Keratinocyte (primary cell): ENCODE measurements at places on chromosomes 6 and 20. TPM values are rescaled to one million over a fixed set of nuclear protein-coding genes. Genes with fewer than 3 reads are reported as not detected.
A peak's percentile ranks its signal among the peaks of the same experiment; 100 is the strongest.

PGC gene
- polyA plus RNA-seq = not detected in 3 replicates

CD24 gene
- 372 to 681 TPM (median 622 TPM) in 3 replicates for polyA plus RNA-seq

RARS2 gene
- polyA plus RNA-seq = 12.0 to 20.3 TPM (median 16.5 TPM) in 3 replicates

FAM83D gene
- 8.5 to 33.1 TPM (median 32.1 TPM) in 3 replicates for polyA plus RNA-seq

GHRH gene
- not detected in 3 replicates for polyA plus RNA-seq

THBD gene
- 2.1 to 6.2 TPM (median 4.7 TPM) in 3 replicates for polyA plus RNA-seq

BANF2 gene
- not detected in 3 replicates for polyA plus RNA-seq

CST5 gene
- not detected in 3 replicates for polyA plus RNA-seq

VEGFA gene
- 91.3 to 191 TPM (median 149 TPM) in 3 replicates for polyA plus RNA-seq

C20orf144 gene
- polyA plus RNA-seq = 0.02 to 0.03 TPM in 2 of 3 replicates, not detected in the other

CLPSL2 gene
- polyA plus RNA-seq = not detected in 3 replicates

SLC17A1 gene
- polyA plus RNA-seq = not detected in 3 replicates

GRCh38 chr6:47413752-47414422, 63.7 kb upstream of the CD2AP start:
- H3K36me3 ChIP-seq = no peaks in the 10 kb centered on the region
- peaks cover 12% of the 10 kb centered on the region for H3K4me1 ChIP-seq
- peak; percentile 25 for DNase-seq

DNA sequence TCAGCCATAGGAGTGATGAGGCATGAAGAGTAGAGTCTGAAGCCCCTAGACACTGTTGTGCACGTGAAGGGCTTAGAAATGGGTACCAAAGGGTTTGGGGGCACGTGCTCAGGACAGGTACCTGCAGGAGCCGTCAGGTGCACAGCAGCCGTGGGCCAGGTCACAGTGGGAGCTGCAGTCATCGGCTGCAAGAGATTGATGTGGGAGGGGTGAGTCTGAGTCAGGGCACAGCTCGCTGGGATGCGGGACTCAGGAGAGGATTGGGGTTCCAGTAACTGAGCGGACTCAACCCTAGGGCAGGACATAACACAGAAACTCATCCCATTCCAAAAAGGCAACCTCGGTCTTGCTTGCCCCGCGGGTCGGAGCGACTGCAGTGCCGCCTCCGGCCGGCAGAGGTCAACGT, 1.1 kb downstream of the DLK2 start:
- H3K4me3 ChIP-seq = peak overlapping the region; percentile 78
- peaks cover 29% of the 10 kb centered on the region for H3K4me1 ChIP-seq
- DNase-seq = no peak
- no peaks in the 10 kb centered on the region for H3K27me3 ChIP-seq
- no peak overlapping the region for H3K27ac ChIP-seq

DNA sequence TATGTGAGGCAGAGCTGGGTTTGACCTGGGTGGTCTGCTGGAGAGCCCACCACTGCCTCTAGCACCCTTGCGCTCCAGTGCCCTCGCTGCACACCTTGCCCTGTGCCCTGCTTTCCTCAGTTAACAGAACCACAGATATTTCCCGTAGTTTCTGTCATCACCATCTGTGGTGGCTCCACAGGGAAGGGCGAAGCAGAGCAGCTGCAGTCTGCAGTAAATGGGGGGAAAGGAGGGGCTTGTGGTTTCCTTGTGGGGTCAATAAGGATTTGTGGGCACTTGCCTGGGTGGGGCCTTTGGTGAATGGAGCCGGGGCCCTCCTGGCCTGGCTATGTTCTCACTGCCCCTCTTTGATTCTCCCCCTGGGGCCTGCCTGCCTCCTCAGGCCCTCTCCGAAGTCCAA, 21.2 kb upstream of the CCDC167 start:
- peaks cover 8% of the 10 kb centered on the region for H3K27me3 ChIP-seq
- no peak overlapping the region for H3K27ac ChIP-seq
- no peak overlapping the region for H3K4me3 ChIP-seq

- no peaks in the 10 kb centered on the region for H3K36me3 ChIP-seq
- H3K4me3 ChIP-seq = no peak overlapping the region
- no peak for DNase-seq
- H3K4me1 ChIP-seq = no peaks in the 10 kb centered on the region
- no peak overlapping the region for H3K27ac ChIP-seq
Measured at GRCh38 chr6:129429956-129430355, 280.0 kb downstream of the ARHGAP18 start.

- no peak overlapping the region for H3K4me3 ChIP-seq
- no peaks in the 10 kb centered on the region for H3K4me1 ChIP-seq
- DNase-seq = no peak
- H3K27ac ChIP-seq = no peak overlapping the region
- H3K36me3 ChIP-seq = no peaks in the 10 kb centered on the region
Measured at GRCh38 chr20:63234693-63235398, 859 bp upstream of the BIRC7 start.

- H3K27me3 ChIP-seq = peaks cover 55% of the 10 kb centered on the region
- H3K27ac ChIP-seq = no peak within 1 kb of the TSS
- H3K4me3 ChIP-seq = no peak within 1 kb of the TSS
Measured at GRCh38 chr6:165662749-165663376, at the start of gene PDE10A. PDE10A (minus strand) TSS chr6:165663241; CDS start chr6:165662811, 430 bp downstream.

DNA sequence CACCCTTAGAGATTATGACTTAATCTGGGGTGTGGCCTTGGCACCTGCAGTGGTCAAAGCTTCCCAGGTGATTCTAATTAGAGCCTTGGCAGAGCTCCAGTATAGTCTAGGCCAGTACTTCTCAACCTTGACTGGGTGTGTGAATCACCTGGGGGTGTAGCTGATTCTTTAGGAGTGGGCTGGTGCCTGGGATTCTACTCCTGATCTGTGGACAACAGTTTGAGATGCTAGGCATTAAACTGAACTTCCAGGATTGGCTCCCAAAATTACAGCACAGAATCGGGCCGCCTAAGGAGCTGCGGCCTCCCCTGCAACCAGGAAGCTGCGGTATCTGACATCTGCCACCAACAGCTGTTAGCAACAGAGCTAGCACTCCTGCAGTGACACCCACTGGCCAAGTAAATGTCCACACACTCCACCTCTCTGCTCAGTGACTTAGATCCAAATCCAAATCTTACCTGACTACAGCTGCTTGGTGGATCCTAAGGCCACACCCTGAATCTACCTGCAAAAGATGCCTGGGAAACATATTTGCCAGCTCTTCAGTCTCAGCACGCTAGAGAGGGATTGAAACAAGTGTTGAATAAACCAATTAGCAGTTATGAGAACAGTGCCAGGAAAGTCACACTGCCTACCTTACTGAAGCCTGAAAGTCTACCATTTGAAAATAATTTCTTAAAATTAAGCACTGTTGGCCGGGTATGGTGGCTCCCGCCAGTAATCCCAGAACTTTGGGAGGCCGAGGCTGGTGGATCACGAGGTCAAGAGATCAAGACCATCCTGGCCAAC, 126.7 kb downstream of the UNC5CL start:
- peaks cover 3% of the 10 kb centered on the region for H3K27me3 ChIP-seq
- DNase-seq = peak; percentile 68

- H3K36me3 ChIP-seq = peaks cover 6% of the 10 kb centered on the region
- peaks cover 32% of the 10 kb centered on the region for H3K4me1 ChIP-seq
- no peak overlapping the region for H3K4me3 ChIP-seq
- no peak for DNase-seq
- H3K27ac ChIP-seq = peak overlapping the region; percentile 25
Measured at GRCh38 chr6:54860132-54860531, 13.6 kb downstream of the FAM83B start.

- no peak overlapping the region for H3K4me3 ChIP-seq
- peaks cover 5% of the 10 kb centered on the region for H3K36me3 ChIP-seq
- H3K27ac ChIP-seq = peak overlapping the region; percentile 65
- no peak for DNase-seq
Measured at GRCh38 chr20:13412806-13413445, 191.9 kb downstream of the ISM1 start.

GRCh38 chr6:1283501-1283900, 28.4 kb upstream of the FOXQ1 start:
- no peak for DNase-seq
- no peaks in the 10 kb centered on the region for H3K36me3 ChIP-seq
- peaks cover 27% of the 10 kb centered on the region for H3K4me1 ChIP-seq
- H3K27ac ChIP-seq = no peak overlapping the region

DNA sequence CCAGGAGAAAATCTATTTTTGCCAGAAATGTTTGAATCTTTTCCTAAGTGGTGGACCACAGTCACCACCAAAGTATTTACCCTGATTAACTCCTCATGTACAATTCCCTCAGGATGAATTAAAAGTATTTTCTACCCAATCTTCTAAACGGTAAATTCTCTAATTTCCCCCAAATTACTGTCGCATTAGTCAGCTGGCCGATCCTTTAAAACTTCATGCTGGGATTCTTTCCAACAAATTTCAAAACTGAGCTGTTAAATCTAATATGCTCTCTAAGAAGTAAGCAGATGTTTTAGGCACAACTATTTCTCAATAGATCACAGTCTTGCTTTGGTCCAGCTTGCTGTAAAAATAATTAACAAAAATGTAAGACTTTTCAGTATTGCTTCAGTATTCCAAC, 447.2 kb downstream of the FRK start:
- H3K27ac ChIP-seq = no peak overlapping the region
- H3K27me3 ChIP-seq = no peaks in the 10 kb centered on the region
- DNase-seq = no peak
- no peaks in the 10 kb centered on the region for H3K4me1 ChIP-seq
- H3K36me3 ChIP-seq = no peaks in the 10 kb centered on the region

GRCh38 chr6:144690666-144691065, 405.5 kb downstream of the UTRN start:
- no peaks in the 10 kb centered on the region for H3K36me3 ChIP-seq
- DNase-seq = no peak
- H3K27ac ChIP-seq = no peak overlapping the region
- H3K4me3 ChIP-seq = no peak overlapping the region
- H3K27me3 ChIP-seq = no peaks in the 10 kb centered on the region
- H3K4me1 ChIP-seq = no peaks in the 10 kb centered on the region

- no peak for DNase-seq
- H3K27ac ChIP-seq = peak overlapping the region; percentile 55
- no peaks in the 10 kb centered on the region for H3K36me3 ChIP-seq
- H3K4me1 ChIP-seq = peaks cover 33% of the 10 kb centered on the region
Measured at GRCh38 chr20:50980851-50981713, 22.5 kb downstream of the MOCS3 start.

DNA sequence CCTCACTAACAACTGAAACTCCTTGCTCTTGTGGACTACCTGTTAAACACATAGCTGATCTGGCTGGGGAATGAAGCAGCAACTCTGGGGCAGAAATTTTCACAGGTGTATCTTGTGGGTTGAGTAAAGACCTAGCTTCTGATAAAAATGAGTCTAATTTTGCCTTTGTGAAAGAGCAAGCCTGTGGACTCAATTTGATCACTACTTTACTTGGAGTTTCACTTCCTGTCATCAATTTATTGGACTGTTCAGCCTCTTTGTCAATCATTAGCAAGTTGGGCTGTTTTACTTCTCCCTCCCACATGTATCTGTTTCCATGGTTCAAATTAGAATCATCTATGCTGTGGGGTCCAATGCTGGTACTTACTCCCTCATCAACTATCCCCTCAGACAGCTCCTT, 29.6 kb upstream of the CRIP3 start:
- H3K36me3 ChIP-seq = peaks cover 24% of the 10 kb centered on the region
- H3K4me3 ChIP-seq = no peak overlapping the region
- no peaks in the 10 kb centered on the region for H3K4me1 ChIP-seq
- no peak for DNase-seq
- no peaks in the 10 kb centered on the region for H3K27me3 ChIP-seq

DNA sequence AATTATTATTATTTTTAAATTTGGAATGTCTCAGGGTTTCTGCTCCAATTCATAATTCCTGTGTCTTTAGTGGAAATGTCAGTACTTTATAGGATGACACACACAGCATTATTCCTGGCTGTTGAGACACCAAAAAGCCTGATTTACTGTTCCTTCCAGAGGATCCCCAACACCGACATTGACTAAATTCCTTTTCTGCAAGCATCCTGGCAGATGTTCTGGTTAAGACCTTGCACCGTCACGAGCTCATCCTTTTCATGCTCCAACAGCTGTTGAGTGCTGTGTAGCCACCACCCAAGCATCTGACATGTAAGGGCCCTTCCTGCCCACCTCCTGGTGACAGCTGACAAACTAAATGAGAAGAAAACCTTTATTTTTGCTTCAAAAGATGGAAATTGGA, 284.3 kb upstream of the SULF2 start:
- H3K27me3 ChIP-seq = no peaks in the 10 kb centered on the region
- no peak for DNase-seq
- no peak overlapping the region for H3K4me3 ChIP-seq

DNA sequence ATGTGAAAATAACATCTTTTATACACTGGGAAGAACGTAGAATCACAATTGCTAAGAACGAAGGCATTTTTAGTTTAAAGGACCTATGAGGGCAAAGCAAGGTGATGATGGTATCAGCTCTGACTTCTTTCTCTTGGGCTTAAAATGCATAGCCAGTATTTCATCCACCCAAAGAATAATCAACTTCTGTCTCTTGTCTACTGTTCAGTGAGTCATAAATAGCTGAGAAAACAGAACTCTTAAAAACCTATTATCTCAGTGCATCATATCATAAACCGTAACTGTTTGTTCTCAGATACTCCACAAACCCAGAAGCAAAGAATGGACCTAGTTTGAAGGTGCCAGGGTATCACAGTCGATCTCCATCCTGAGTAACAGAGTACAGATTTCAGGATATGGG, 5.2 kb downstream of the PHF10 start:
- H3K4me3 ChIP-seq = no peak overlapping the region
- no peak overlapping the region for H3K27ac ChIP-seq
- no peak for DNase-seq

GRCh38 chr6:159092631-159093030, 47.8 kb upstream of the TAGAP start:
- no peak for DNase-seq
- no peak overlapping the region for H3K4me3 ChIP-seq
- no peaks in the 10 kb centered on the region for H3K36me3 ChIP-seq
- no peak overlapping the region for H3K27ac ChIP-seq
- H3K4me1 ChIP-seq = no peaks in the 10 kb centered on the region
- no peaks in the 10 kb centered on the region for H3K27me3 ChIP-seq

GRCh38 chr20:63072991-63073737, 66.4 kb upstream of the BHLHE23 start:
- H3K4me1 ChIP-seq = no peaks in the 10 kb centered on the region
- H3K4me3 ChIP-seq = no peak overlapping the region
- H3K36me3 ChIP-seq = no peaks in the 10 kb centered on the region
- no peak overlapping the region for H3K27ac ChIP-seq
- peaks cover 28% of the 10 kb centered on the region for H3K27me3 ChIP-seq

GRCh38 chr20:62032609-62033368, 32.9 kb downstream of the TAF4 start:
- no peak overlapping the region for H3K4me3 ChIP-seq
- H3K36me3 ChIP-seq = no peaks in the 10 kb centered on the region
- H3K27me3 ChIP-seq = no peaks in the 10 kb centered on the region
- no peak for DNase-seq
- H3K4me1 ChIP-seq = peaks cover 8% of the 10 kb centered on the region
- H3K27ac ChIP-seq = no peak overlapping the region

- DNase-seq = no peak
- peaks cover 13% of the 10 kb centered on the region for H3K36me3 ChIP-seq
- no peak overlapping the region for H3K4me3 ChIP-seq
- peaks cover 25% of the 10 kb centered on the region for H3K4me1 ChIP-seq
- H3K27ac ChIP-seq = no peak overlapping the region
Measured at GRCh38 chr20:58659841-58660240, 8.8 kb downstream of the STX16 start.

GRCh38 chr20:1472556-1473245, 6.1 kb upstream of the NSFL1C start:
- H3K36me3 ChIP-seq = no peaks in the 10 kb centered on the region
- H3K27me3 ChIP-seq = no peaks in the 10 kb centered on the region
- DNase-seq = no peak
- H3K27ac ChIP-seq = no peak overlapping the region
- H3K4me1 ChIP-seq = peaks cover 30% of the 10 kb centered on the region
